ENCODE measurements at places on chromosomes 6 and 20. TPM values are rescaled to one million over a fixed set of nuclear protein-coding genes. Genes with fewer than 3 reads are reported as not detected.
A peak's percentile ranks its signal among the peaks of the same experiment; 100 is the strongest.

GRCh38 chr6:139409026-139409425 lies 34.6 kb upstream of the CITED2 start:
- DNase-seq, result no peak

- no peak for DNase-seq
Observed at GRCh38 chr6:55833284-55833683, 42.1 kb downstream of the BMP5 start.

DNA sequence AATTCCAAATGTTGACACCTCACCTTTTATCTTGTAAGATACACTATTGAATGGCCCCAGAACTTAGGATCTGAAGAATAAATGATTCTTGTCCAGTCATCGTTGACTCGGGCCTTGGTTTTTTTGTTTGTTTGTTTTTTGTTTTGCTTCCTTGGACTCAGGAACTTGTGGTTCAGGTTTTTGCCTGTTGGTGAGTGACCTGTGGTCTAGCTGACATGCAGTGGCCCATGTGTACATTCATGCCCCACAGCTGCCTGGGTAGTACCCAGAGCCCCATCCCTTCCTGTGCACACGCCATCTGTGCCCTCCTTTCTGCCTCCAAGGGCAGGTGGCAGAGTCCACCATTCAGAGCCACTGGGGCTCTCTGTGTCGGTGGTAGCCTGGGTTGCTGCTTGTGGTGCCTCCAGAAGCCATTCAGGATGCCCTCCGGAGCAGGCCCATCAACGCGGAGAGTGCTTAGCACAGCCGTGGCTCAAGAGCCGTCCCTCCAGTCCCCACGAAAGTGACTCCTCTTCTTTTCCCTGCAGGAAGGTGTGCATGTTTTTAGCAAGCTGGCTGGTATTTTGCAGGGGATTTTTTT lies 85.9 kb downstream of the SYNJ2 start:
- no peak for DNase-seq

GRCh38 chr6:34969662-34970265 lies 80.7 kb downstream of the ANKS1A start:
- no peak for DNase-seq

The DEFB124 gene
- total RNA-seq, result not detected

DNA sequence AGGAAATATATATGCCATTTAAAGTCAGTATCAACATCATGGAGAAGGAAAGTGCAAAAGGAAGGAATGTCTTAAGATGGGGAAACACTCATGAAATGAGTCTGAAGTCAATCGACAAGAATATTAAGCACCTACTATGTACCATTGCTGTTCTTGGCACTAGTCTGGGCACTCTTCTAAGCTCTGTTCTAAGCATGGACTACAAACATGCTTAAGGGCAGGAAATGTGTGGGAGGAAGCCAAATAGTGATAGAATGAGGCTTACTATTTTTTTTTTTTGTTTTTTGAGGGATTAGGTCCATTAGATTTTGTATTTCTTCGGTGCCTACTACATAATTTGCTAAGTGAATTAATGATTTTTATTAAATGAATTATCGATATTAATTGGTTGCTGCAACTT lies 83.8 kb upstream of the SUPT3H start:
- DNase-seq, result no peak

The SLC22A2 gene
- total RNA-seq, result not detected

- no peak for DNase-seq
Observed at GRCh38 chr6:134753001-134753400, 196.9 kb downstream of the ALDH8A1 start.

- DNase-seq, result no peak
Observed at GRCh38 chr6:11972806-11973205, 39.3 kb upstream of the HIVEP1 start.

The POU3F2 gene
- total RNA-seq, result not detected

GRCh38 chr6:33731751-33732282 lies 14.9 kb downstream of the IP6K3 start:
- DNase-seq, result no peak

DNA sequence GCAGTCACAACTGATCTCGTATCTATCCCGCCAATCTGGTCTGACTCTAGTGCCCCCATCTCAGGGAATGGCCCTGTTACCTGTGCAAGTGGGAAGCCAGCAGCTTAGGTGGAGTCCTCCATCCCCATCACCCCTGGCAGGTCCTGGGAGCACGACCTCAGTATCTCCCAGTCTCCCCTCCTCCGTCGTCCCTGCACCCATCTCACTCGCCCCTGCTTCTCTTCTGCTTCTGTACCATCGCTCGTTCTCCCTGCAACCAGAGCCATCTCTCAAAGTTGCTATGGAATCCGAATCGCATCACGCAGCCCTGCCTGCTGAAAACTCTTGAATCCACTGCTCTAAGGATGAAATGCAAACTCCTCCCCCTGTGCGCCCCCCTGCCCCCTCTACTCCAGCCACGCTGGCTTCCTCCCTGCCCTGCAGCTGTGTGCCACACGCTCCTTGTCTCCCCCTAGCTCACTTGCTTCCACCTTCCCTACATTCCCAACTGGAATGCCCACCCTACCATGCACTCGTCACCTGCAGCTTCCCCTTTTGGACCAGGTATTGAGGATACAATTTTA lies 64.0 kb upstream of the PTGIS start:
- DNase-seq, result no peak

The ZNF165 gene
- total RNA-seq, result 4.6 TPM

- DNase-seq, result no peak
Observed at GRCh38 chr6:156650896-156651390, 126.2 kb upstream of the ARID1B start.

DNA sequence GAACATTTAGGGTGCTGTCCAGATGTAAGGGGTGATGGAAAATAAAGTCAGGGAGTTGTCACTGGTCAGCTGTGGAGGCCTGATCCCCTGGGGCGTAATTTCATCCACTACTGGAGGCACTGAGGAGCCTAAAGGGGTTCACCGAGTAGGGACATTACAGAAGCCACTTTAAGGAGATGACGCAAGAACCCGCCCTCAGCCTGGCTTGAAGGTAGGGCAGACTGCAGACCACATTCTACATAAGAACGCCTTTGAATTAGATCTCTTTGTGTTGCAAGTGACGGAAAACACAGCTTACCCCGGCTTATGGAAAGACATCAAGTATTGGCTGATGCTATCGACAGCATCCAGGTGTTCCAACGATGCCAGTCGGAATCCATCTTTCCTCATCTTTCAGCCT lies 462.7 kb upstream of the CDH4 start:
- DNase-seq, result no peak

GRCh38 chr6:4901386-4902061 lies 102.3 kb downstream of the RPP40 start:
- DNase-seq, result no peak

DNA sequence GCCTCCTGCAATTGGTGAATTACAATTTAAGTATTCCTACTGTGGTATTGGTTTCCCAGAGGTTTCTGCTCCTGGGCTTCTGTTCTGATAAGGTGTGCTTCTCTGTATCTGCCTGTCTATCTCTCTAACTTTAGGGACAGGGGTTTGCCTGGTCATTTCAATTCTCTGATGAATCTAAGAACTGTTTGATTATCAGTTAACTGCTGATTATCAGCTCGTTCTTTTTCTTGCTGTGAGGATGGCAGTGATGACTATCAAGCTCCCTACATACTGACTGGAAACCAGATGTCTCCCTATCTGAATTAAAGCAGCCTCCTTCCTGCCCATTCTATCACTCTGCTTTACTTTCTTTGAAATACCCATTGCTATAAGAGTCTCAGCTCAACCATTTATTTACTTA lies 120.5 kb downstream of the INSM1 start:
- DNase-seq, result no peak

DNA sequence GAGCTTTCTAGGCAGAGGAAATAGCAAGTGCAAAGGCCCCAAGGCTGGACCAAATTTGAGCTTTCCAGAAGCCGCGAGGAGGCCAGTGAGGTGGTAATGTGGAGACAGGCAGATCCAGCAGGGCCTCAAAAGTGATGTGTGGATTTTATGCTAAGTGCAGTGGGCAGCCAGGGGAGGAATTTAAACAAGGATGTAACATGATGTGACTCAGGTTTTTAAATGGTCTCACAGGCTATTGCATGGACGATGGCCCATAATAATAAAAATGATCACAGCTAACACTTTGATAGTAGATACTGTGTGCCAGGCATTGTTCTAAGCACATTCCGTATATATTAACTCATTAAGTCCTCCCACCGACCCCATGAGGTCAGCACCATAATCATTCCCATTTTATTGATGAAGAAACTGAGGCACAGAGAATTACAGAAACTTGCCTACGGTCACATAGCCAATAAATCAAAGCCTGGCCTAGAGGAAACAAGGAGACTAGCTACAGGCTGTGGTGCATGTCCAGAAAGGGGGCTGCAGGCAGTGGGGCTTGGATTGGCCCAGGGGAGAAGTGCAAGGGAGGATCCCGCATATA lies 18.0 kb upstream of the PREX1 start:
- no peak for DNase-seq

DNA sequence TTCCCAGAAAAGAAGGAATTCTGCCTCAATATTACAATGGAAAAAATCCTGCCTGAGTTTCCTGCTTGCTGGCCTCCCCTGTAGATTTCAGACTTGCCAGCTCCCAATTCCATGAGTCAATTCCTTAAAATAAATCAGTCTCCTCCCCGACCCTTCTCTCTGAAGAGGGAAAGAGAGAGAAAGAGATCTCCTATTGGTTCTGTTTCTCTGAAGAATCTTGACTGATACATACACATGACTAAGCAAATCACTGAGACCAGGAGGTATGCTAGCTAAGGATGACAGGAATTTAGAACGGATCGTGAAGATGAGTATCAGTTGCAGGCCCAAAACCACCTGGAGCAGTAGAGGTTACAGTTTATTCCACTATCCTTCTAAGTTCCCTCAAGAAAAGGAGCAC lies 11.3 kb upstream of the RBM24 start:
- DNase-seq, result no peak

The UST gene
- 2.8 TPM for total RNA-seq

DNA sequence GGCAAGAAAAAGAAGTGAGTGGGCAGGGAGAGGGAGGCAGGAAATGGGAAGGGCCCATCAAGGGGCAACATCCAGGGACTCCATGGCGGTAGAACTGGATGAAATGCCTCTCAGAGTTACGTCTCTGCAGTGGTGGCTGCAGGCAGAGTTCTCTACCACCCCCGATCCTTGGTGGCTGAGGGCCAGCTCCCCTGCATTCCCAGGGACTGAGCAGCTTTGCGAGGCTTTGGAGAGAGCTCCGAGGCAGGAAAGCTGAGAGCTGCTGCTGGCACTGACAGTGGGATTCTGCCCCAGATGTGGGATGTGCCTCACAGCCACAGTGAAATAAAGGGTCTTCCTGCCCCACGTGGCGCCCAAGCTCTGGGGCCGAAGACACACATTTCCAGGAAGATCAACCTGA lies 236.6 kb downstream of the SLC24A3 start:
- no peak for DNase-seq

The SFTA2 gene
- total RNA-seq, result not detected

- no peak for DNase-seq
Observed at GRCh38 chr20:38715646-38716045, 8.6 kb upstream of the SLC32A1 start.

DNA sequence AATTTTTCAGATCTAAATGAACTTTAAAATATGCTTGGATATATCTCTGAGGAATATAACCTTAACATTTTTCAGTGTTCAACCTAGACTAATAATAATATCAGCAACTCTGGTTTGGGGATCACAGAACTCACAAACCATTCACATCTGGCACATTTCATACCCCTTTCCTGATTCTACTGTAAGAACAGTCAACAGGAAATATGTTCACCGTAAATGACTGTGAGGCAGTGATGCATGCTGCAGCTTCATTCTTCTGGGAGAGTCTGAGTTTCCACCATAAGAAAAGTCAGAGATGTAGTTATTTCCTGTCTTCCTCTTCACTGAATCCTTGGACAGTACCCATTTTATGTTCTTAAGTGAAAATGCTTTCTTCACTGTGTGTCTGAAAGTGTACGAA lies 134.2 kb upstream of the IFNGR1 start:
- DNase-seq, result no peak

- no peak for DNase-seq
Observed at GRCh38 chr20:35972462-35972861, 4.1 kb downstream of the CNBD2 start.

The VSX1 gene
- total RNA-seq, result not detected

The CGA gene
- not detected for total RNA-seq

GRCh38 chr6:18509871-18510643 lies 122.9 kb downstream of the RNF144B start:
- peak; percentile 69 for DNase-seq

The FAM83C gene
- not detected for total RNA-seq

- no peak for DNase-seq
Observed at GRCh38 chr20:20224806-20225205, 143.1 kb upstream of the INSM1 start.

GRCh38 chr6:90003941-90004340 lies 109.7 kb downstream of the GJA10 start:
- DNase-seq, result no peak

The BEND3 gene
- total RNA-seq, result 5.0 TPM

DNA sequence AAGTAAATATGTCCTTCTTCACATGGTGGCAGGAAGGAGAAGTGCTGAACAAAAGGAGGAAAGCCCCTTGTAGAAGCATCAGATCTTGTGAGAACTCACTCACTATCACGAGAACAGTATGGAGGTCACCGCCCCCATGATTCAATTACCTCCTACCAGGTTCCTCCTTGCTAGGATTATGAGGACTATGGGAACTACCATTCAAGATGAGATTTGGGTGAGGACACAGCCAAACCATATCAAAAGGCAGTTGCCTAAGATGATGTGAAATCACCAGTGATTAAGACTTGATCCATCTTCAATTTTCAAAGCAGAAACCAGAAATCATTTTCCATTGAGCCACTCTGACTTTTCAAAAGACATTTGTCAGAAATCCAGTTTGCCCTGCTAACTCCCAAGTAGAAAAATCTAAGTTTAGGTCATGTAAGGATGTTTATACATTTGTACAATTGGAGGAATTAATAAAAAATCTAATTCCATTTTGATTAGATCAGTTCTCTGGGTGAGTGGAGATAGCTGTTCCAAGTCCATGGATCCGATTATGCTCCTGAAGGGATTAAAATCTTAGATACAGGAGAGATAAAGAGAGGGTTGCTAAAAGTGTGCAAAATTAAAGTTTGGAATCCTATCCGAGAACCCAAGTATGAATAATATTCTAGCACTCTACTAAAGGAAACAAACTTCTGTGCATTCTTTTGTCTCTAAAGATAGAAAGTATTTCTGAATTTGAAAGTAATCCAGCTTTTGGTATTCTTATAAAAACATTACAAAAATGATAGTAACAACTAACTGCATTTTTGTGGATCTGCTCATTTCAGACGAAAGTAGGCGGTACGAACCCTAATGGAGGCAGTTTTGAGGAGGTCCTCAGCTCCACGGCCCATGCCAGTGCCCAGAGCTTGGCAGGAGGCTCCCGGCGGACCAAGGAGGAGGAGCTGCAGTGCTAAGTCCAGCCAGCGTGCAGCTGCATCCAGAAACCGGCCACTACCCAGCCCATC lies 39.5 kb downstream of the HDDC2 start:
- DNase-seq, result no peak

The SLC32A1 gene
- total RNA-seq, result not detected

GRCh38 chr6:112286010-112286409 lies 31.6 kb upstream of the LAMA4 start:
- DNase-seq, result peak; percentile 82

DNA sequence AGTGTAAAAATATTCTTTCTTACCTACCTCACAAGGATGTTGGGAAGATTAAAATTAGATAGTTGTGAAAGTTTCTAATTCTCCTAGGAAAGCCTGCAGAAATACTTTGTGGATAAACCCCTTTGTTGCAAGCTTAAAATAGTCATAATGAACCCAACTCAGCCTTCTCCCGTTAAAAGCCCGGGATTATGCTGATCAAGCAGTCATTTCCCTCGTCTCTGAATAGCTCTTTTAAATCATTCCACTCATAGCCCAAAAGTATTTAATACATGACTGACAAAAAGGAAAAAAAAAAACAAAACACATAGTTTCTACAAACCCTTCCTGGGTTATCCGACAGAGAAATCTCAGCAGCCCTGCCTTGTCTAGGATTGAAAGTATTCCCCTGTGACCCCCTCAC lies 10.9 kb upstream of the METTL24 start:
- DNase-seq, result no peak

The BPIFA1 gene
- not detected for total RNA-seq

All from activated CD4-positive, alpha-beta T cell treated with anti-CD3 and anti-CD28 coated beads for 36 hours (primary cell).